ENCODE measurements at places on chromosomes 4 and X.

- no peak for DNase-seq
Measured at GRCh38 chr4:54281054-54281766, 52.1 kb downstream of the PDGFRA start.

GRCh38 chr4:110959041-110959643, 336.3 kb upstream of the PITX2 start:
- no peak for DNase-seq

DNA sequence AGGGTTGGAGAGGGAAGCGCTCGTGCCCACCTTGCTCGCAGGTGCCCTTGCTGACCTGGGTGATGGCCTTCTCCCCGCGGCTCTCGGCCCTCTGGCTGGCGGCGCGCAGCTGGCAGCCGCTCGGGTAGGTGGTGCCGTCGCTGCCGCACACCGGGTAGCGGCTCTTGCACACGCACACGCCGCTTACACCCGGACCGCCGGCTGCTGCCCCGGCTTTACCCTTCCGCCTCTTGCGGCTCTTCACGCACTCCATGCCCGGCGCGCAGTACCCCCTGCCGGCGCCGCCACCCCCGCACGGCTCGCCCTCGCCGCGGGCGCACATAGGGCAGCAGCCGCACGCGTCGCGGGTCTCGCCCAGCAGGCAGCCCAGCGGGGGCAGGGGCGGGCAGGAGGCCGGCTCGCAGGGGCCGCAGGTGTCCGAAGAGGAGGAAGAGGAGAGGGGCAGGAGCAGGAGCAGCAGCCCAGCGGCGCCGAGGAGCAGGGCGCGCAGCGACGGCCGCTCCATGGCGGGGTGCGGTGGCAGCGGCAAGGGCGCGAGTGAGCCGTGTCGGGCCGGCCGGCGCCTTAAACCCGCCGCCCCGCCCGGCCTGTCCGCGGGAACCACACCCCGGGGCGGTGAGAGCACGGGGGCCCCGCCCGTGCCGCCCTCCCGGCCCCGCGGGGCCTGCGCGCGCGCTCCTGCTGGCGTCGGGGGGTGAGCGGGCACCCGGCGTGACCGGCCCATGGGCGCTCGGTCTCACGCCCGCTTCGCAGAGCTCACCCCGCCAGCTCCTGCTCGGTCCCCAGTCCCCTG, at the start of gene IGFBP7:
TSS of gene IGFBP7 (minus strand) at position 539 of the 793 bp plus-strand sequence. CDS start at position 505, 34 bp downstream.
- no peak for DNase-seq

- DNase-seq = no peak
Measured at GRCh38 chrX:17395154-17395553, 20.2 kb downstream of the NHS start.

DNA sequence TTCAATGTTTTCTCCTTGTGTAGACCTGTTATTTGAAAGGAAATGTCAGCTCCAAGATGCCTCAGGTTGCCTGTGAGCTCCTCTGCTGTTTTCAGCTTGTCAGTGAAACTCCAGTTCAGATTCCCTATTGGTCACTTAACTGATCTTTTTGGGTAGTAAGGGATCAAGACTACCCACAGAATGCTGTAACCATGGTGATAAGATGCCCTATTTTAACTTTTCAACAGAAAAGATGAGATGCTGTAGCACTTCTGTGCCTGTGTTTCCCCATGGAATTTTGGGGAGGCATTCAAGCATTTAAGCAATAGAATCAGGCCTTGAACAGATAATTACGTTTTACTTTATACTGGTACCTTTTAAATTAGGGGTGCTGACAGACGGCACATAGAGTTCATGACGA, 106.6 kb upstream of the H2AZ1 start:
- DNase-seq = no peak

DNA sequence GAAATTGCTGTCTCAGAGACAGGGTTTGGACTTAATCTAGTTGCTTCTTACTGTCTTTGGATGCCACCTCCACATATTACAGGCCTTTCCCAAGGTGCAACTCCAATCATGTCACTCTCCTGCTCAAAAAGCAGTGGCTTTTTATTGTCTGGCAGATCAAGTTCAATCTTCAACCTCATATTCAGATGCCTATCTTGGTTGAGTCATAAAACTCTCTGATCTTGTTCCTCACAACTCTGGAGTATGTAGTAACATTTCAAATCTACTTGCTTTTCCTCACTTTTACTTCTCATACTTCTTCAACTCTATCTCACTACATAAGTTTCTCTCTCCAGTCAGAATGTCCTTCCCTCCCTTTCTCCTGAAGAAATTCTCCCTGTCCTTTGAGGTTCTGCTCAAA, 180.6 kb downstream of the VSIG4 start:
- no peak for DNase-seq

DNA sequence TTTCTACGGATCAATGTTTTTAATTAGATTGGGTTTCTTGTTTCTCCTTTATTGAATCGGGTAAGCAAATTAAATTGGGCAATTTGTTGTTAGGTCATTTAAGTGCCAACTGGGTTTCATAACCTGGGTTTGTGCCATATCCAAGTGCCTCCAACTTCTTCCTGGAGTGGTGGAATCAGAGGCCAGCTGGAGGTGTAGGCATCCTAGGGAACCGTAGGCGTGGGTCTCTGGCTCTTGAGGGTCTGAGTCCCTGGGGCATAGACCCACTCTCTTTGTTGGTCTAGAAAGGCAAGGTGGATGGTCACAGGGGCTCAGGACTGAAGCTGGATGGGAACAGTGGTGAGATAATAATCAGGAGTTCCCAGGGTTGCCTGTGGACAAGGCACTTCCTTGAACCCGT, 18.3 kb downstream of the CNGA2 start:
- DNase-seq = no peak

DNA sequence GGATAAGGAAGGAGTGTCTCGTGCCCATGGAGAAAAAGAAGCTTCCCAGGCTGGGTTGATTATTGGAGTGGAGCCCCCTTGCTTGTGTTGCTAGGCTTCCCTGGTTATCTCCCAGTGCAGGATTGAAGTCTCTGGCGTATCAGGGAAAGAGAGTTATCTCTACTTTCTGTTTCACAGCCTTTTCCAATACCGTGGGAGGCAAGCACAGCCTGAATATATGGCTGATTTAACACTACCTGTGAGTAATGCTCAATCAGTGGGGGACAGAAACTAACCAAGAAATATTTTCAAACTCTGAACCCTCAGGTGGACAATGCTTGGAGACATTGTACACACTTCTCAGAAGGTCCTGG, 65.2 kb downstream of the SERPINA7 start:
- DNase-seq = no peak

GRCh38 chr4:20666012-20666860, 34.0 kb upstream of the PACRGL start:
- no peak for DNase-seq

DNA sequence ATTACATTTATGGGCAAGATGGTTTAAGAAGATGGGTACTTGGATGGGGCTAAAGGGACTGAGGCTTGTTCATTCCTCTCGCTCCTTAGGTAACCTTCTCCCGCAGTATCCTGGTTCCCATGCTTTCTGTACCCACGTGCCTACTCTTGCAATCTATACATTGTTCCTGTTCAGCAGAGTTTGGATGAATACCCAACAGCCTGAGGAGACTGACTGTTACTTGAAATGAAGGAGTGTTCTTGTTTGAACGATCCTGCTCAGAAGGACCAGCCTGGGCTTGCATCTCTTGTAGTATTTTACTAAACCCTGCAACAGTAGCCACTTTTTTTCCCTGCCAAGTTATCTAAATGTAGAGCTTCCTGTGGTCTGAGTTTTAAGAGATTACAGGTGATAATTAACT, 33.7 kb upstream of the ADH6 start:
- DNase-seq = no peak

DNA sequence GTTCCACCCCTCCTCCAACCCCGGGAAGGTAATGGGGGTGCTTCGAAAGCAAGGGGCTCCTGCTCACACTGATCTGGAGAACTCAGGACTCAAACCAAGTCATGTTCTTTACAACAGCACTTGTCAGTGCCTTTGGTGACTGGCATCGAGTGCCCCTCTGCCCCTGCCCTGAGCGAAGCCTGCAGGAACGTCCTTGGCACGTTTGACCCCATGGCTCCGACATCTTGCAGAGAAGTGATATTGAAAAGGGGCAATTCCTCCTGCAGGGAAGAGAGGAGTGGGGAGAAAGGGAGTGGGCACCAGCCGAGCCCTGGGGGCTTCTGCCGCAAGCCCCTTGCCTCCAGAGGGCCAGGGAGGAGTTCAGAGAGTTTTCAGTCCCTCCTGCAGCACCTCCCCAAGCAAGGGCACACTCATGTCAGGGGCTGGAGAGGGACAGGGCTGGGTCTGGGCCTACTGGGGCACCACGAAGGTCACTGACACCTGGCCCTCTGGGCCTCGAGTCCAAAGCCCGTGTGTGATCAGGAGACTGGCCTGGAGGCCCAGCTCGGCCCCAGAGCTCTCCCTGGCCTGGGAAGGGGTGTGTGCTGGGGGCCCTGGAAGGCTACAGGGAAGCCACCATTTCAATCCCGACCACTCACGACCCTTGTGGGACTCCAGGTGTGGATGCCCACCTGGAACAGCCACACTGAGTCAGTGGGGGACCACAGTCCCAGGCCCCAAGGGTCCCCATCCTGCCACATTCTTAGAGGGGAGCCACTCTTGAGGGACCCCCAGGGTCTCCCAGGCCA, 94.9 kb upstream of the NKX1-1 start:
- DNase-seq = no peak

- DNase-seq = no peak
Measured at GRCh38 chrX:18290200-18290599, 64.3 kb downstream of the SCML2 start.

- no peak for DNase-seq
Measured at GRCh38 chr4:101232074-101232776, 115.1 kb downstream of the PPP3CA start.

DNA sequence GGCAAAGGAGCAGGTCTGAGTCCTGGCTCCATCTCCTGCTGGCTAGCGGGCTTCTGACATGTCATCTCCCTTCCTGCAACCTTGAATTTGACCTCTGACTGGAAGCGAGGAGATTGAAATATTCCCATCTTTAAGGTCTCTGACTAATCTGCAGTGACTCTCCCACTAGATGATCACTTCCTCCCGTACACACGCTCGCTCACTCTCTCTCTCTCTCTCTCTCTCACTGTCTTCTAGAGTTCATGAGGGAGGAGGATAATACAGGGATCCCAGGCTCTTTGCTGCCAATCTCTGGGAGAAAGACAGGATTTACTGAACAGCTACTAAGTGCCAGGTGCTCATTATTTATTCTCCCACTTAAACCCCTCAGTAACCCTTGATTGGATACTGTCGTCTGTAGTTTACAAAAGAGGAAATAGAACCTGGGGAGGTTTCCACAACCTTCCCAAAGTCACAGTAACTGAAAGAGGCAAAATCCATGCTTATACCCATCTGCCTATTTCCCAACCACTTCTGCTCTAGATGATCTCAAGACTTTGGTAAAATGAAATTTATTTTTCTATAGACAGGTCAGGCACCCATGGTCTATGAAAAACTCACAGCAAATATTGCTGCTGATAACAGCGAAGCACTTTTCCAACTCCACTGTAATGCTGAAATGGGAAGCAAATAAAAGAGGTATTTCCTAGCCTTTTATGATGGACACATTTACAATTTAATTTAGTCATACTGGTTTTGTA, 193.5 kb upstream of the C1QTNF7 start:
- DNase-seq = no peak

DNA sequence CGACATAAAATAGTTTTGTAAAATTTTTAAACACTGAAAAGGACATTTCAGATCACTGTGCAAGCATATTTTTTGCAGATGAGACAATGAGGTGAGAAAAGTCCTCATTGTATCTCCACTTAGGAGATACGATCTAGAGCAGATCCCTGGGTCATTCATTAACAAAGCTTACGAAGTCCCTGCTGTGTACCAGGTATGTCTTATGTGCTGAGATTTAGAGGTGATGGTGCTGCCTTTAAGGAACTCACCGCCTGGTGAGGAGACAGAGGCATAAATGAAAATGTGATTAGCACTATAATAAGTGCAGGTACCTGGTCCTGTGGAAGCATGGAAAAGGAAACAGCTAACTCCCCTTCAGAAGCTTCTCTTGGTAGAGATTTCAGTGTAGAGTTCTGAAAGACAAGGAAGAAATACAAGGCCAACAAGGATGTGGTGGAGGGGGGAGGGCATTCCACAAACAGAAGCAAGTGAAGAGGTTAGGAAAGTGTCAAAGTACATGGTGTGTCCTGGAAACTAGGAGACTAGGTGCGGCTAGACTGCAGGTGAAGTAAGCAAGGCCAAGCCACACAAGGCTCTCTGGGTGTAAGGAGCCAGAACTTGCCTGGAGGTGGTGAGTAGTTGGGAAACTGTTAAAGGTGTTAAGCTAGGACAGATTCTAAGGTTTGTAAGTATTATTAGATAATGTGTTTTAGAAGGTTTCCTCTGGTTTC, 1.5 kb upstream of the NDNF start:
- DNase-seq = no peak

- no peak for DNase-seq
Measured at GRCh38 chr4:25144870-25145481, 15.3 kb downstream of the SEPSECS start.

DNA sequence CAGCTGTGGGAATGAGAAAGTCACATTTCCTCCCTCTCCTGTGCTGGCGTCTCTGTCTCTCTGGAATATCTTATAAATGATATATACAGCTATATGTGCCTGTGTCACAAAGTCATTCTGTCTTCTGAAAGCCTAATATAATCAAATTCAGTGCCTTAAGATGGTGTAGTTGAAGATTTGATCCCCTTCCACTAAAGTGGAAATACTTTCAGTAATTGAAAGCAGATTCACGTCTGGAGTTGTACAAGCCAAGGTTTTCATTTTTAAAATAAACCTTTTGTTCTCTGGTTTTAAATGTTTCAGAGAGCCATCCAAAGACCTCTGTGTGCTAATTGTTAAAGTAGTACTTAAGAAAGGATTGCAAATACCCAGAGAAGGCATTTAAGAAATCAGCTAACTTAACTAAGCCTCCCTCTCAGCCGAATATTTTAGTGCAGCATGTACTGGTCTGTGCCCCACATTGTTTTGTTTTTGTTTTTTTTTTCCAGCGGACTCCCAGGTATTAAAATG, 206.8 kb downstream of the TENM3 start:
- DNase-seq = no peak

GRCh38 chr4:2336659-2337058, 74.8 kb upstream of the MXD4 start:
- no peak for DNase-seq

GRCh38 chrX:30657196-30658161, 4.3 kb downstream of the GK start:
- no peak for DNase-seq

GRCh38 chr4:36734334-36734733, 452.9 kb downstream of the DTHD1 start:
- no peak for DNase-seq

DNA sequence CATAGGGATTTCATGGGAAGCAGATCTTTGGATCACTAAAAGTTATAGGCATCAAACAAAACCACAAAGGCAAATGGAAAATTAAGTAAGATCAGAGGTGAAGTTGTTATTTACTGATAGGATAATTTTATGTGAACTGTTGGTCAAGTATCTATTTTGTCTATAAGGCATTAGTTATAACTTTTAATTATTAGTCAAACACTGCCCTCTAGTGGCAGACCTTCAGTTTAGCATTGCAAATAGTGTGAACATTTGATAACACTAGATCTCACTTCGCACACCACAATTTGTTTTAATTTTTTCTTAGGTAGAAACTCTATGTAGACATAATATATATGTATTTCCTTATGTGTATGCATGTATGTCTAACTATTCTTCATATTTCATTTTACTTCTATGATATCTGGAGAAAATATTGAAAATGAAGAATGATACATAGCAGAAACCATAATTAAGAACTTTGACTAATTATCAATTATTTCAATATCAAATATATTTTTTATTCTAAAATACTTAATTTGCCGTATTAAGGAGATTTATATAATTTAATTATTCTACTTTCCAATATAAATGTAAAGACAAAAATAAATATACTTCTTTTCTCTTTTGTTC, 214.5 kb upstream of the TACR3 start:
- no peak for DNase-seq

- DNase-seq = no peak
Measured at GRCh38 chrX:120749141-120749846, 119.4 kb upstream of the C1GALT1C1 start.

GRCh38 chr4:108527723-108528122, 92.7 kb upstream of the RPL34 start:
- no peak for DNase-seq
